Cortex of kidney (tissue), 1 donor: ENCODE measurements at places on chromosomes 4 and X.

DNA sequence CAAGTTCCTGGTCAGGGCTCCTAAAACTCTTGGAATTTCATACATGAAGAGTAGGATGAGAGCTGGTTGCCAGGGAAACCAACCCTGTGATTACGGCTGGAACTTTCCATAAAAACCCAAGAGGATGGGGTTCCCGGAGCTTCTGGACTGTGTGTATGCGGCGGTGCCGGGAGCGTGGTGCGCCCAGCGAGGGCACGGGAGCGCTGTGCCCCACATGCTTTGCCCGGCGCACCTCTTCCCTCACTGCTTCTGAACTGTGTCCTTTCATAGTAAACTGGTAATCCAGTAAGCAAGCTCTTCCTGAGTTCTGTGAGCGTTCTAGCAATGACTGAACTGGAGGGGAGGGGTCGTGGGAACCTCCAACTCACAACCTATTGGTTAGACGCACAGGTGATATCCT lies 152.6 kb downstream of the AFAP1 start:
- no peak for DNase-seq

DNA sequence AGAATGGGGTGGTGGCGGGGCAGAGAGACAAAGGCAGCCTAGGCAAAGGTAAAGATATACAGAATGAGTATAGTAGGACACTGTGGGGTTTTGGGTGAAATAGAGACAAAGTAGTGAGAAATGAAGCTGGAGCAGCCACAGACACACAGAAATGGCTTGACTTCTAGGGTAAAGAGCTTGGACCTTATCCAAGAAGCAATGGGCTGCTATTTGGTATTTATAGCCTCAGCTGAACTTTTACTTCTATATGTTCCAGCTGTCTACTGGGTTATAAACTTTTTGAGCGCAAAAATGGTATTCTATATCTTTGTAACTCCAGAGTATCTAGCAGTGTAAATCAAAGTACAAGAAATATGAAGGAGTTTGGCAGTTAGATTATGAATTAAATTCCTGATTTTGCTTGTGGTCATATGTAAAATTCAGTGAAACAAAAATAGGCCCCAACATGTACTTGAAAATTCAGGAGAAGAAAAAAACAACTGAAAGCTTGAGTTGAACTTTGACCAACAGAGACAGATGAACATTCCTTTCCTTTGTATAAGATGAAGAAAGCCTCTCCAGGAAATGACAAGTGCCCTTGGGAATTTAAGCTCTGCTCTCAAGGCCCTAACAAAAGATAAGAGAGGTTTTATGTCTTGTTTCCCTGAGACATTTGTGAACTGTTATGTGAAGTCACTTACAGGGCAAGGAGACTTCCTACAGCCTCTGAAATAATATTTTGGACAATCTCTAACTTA lies 354.1 kb downstream of the CHIC1 start:
- DNase-seq, result no peak

GRCh38 chr4:140556372-140557085 lies 12.2 kb downstream of the UCP1 start:
- no peak for DNase-seq

GRCh38 chr4:5378002-5378401 lies 326.7 kb downstream of the STK32B start:
- no peak for DNase-seq

GRCh38 chr4:38090455-38091246 lies 130.5 kb downstream of the PTTG2 start:
- no peak for DNase-seq

DNA sequence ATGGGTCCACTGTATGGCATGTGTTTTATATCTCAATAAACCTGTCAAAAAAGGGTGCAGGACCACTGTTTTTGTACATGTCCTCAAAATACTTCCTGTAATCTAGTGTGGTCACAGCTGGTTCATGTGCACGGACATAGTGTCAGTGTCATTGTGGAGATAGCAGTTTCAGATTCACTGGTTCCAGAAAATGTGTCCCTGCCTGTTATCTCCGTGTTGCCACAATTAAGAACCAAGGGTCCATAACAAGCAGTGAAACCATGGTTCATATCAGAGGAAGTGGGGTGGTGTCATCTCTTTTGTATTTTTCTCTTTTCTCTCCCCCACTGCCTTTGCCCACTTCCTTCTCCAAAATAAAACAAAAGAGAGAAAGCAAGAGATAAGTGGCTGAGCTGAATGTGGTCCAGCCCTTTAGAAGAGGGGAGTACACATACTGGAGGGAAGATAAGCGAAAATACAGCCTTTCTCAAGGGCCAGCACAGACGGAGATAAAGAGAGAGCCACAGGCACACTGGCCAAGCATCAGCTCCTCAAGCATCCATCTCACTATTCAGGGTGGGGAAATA lies 51.2 kb downstream of the TBL1X start:
- DNase-seq, result no peak

GRCh38 chr4:106019771-106020170 lies 124.5 kb downstream of the NPNT start:
- DNase-seq, result no peak

GRCh38 chr4:81621490-81621889 lies 149.8 kb upstream of the RASGEF1B start:
- DNase-seq, result no peak

GRCh38 chr4:26713563-26714151 lies 129.8 kb downstream of the TBC1D19 start:
- DNase-seq, result no peak

DNA sequence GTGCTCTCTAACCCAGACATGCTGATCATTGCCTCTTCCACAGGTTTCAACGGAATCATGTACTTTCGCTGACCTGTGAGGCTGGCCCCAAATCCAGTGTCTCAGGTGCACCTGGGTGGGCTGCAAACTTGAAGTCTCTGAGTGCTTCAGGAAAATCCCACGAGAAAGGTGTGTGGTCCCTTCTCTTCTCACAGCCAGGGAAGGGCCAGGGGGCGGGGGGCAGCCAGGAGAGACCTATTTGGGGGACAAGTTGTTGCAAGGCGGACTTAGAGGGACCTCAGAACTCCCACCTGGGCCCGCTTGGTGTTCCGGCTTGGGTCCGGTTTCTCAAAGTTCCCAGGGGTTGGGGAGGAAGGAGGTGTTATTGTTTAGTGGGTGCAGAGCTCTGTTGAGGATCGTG lies 80.0 kb downstream of the HMX1 start:
- no peak for DNase-seq

DNA sequence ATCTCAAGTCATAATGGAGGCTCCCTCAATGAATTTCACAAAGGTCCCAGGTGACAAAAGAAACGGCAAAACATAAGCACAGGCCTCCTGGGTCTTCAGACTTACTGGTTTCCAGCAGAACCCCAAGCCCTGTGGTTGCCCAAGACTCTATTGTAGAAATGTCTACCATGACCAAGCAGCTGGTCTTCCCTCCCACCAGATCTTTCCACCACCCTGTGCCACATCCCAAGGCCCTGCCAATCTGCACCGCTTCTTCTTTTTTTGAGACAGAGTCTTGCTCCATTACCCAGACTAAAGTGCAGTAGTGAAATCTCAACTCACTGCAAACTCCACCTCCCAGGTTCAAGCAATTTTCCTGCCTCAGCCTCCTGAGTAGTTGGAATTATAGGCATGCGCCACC lies 23.2 kb upstream of the TXK start:
- DNase-seq, result no peak

DNA sequence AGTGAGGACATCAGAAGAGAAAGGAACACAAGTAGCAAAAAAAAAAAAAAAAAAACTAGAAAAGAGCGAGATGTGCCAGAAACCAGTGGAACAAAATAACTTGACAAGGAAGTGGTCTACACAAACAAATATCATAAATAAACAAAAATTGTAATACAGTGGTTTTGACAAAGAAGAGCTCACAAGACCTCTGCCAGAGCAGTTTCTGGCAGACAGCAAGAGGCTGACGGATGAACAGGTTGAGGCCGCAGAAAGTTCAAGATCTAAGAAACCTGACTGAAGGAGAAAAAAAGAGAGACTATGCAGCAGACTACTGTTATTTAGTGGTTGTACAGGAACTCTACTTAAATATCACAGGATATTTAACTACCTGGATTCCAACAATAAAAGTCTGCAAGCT lies 66.2 kb downstream of the MAB21L2 start:
- DNase-seq, result no peak

GRCh38 chrX:29461039-29461438 lies 754.3 kb upstream of the MAGEB2 start:
- no peak for DNase-seq

- DNase-seq, result no peak
Measured at GRCh38 chrX:19152762-19153161, 30.5 kb upstream of the ADGRG2 start.

DNA sequence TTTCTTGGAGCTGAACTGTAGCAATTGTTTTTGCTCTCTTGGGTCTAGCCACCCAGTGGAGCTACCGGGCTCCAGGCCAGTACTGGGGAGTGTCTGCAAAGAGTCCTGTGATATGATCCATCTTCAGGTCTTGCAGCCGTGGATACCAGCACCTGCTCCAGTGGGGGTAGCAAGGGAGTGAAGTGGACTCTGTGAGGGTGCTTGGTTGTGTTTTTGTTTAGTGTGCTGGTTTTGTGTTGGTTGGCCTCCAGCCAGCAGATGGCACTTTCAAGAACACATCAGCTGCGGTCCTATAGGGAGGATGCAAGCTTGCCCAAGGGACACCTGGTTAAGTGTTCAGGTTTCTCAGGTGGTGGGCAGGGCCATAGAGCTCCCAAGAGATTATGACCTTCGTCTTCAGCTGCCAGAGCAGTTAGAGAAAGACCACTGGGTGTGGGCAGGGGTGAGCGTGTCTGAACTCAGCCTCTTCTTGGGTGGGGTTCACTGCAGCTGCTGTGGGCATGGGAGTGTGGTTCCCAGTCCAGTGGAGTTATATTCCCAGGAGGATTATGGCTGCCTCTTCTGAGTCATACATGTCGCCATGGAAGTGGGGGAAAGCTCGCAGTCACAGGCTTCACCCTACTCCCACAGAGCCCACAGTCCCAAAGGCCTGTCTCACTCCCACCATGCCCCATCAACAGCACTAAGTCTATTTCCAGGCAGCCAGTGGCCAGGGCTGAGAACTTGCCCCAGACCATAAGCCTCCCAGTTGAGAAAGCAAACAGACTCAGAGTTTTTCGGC lies 811.6 kb downstream of the GLUD2 start:
- no peak for DNase-seq

DNA sequence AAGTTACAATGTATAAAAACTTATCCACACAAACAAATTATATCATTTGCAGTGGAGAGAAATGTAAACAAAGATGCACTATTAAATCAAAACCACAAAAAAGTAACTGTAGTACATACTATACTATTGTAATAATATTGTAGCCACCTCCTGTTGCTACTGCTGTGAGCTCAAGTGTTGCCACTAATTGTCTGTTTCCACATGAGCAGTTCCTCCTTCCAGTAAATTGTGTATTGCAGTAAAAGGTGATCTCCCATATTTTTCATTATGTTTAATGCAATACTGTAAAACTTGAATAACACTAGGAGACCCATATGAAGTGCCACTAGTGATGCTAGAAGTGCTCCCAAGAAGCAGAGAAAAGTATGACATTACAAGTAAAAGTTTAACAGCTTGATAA lies 11.7 kb downstream of the LIN54 start:
- no peak for DNase-seq

GRCh38 chr4:132071815-132072214 lies 1077.3 kb upstream of the PCDH10 start:
- DNase-seq, result no peak

DNA sequence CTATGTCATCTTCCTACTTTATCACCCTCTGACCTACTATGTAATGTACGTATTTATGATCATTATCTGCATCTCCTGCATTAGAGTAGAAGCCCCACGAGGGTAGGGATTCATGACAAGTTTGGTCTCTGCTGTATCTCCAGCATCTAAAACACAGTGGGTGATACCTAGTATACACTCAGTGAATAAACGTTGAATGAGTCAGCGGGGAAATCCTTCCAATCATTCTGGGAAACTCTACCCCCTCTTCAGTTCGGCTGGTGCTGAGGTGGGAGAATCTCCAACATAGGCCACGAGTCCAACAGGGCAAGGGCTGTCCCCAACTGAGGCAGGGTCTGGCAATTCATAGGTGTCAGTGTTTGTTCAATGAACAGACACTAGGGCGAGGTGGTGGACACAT lies 74.4 kb upstream of the EFNB1 start:
- DNase-seq, result no peak

DNA sequence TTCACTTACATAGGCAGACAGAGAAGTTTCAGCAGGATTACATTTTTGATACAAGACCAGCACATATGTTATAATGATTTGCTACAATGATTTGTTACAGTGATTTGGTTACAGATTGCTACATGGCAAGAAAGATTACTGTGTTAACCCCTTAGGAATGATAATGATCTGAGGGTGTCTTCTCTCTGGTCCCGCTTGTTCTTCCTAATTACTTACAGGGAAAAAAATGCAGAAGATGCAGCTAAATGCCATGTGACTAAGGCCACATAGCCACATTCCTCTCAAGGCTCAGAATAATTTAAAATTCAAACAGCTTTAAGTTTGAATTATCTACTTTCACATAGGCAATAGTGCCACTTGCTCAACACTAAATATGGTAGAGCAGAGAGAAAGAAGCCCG lies 9.7 kb upstream of the LAP3 start:
- no peak for DNase-seq

GRCh38 chrX:3940000-3940610 lies 226.7 kb upstream of the PRKX start:
- DNase-seq, result no peak
